ENCODE measurements at places on chromosomes 6 and 20. TPM values are rescaled to one million over a fixed set of nuclear protein-coding genes. Genes with fewer than 3 reads are reported as not detected.

PPIL6 gene
- 0.94 TPM for total RNA-seq

SEMG1 gene
- not detected for total RNA-seq

ZFP57 gene
- not detected for total RNA-seq

LY86 gene
- not detected for total RNA-seq

FAM184A gene
- total RNA-seq, result not detected

BTN1A1 gene
- not detected for total RNA-seq

FILIP1 gene
- total RNA-seq, result 0.43 TPM

HLA-DRB1 gene
- total RNA-seq, result not detected

BNIP5 gene
- total RNA-seq, result not detected

SLC12A5 gene
- total RNA-seq, result not detected

PCED1A gene
- total RNA-seq, result 41.4 TPM

PCSK2 gene
- not detected for total RNA-seq

SLC35D3 gene
- not detected for total RNA-seq

Measured in pericardium fibroblast (primary cell).